ENCODE measurements at places on chromosomes 2 and 18. TPM values are rescaled to one million over a fixed set of nuclear protein-coding genes. Genes with fewer than 3 reads are reported as not detected.
A peak's percentile ranks its signal among the peaks of the same experiment; 100 is the strongest.

DNA sequence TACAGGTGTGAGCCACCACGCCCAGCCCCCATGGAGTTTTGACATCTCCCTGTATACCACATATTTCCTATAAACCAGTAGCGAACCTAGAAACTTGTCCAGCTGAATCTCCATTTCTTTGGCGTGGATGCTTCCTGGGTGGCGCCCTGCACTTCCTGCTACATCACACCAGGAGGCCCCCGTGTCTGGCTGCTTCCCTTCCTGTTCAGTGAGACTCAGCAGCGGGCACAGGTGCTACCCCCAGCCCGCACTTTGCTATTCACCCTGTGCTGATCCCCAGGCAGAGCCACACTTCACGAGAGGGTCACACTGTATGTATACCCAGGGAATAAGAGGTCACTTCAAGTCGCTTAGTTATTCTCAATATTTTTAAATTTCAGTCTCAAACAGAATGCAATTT lies 35.0 kb downstream of the CYP27C1 start:
- H3K36me3 ChIP-seq: no peaks in the 10 kb centered on the region
- peak; percentile 59 for DNase-seq
- peaks cover 14% of the 10 kb centered on the region for H3K27me3 ChIP-seq
- peaks cover 6% of the 10 kb centered on the region for H3K4me1 ChIP-seq
- no peak overlapping the region for H3K4me3 ChIP-seq

DNA sequence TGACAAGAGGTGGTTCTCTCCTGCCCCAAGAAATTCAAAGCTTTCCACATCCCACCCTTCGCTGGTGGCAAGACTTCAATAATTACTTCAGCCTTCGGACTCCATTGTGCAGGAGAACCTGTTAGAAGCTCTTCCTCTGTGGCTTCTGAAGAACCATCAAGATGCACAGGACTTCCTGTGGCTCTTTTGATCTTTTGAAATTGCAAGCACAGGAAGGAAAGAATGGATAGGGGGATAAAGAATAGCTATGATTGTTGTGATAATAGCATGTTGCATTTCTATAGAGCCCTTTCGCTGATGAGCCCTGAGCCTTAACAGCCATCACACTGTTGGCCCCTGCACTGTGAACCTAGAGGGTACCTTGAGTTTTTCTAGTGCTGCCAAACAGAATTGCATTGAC lies 7.4 kb downstream of the EPAS1 start:
- peaks cover 8% of the 10 kb centered on the region for H3K36me3 ChIP-seq
- peaks cover 71% of the 10 kb centered on the region for H3K27me3 ChIP-seq
- H3K4me3 ChIP-seq: peak overlapping the region; percentile 56
- peaks cover 33% of the 10 kb centered on the region for H3K4me1 ChIP-seq

GRCh38 chr2:26330114-26330549 lies 15.8 kb upstream of the SELENOI start:
- peaks cover 18% of the 10 kb centered on the region for H3K4me1 ChIP-seq
- no peaks in the 10 kb centered on the region for H3K36me3 ChIP-seq
- peak; percentile 95 for DNase-seq
- peaks cover 2% of the 10 kb centered on the region for H3K27me3 ChIP-seq
- peak overlapping the region; percentile 36 for H3K27ac ChIP-seq

- no peaks in the 10 kb centered on the region for H3K27me3 ChIP-seq
- H3K27ac ChIP-seq: peak overlapping the region; percentile 66
- H3K36me3 ChIP-seq: peaks cover 5% of the 10 kb centered on the region
- H3K4me3 ChIP-seq: peak overlapping the region; percentile 33
- H3K4me1 ChIP-seq: peaks cover 77% of the 10 kb centered on the region
Observed at GRCh38 chr2:160332318-160332717, 132.2 kb upstream of the ITGB6 start.

DNA sequence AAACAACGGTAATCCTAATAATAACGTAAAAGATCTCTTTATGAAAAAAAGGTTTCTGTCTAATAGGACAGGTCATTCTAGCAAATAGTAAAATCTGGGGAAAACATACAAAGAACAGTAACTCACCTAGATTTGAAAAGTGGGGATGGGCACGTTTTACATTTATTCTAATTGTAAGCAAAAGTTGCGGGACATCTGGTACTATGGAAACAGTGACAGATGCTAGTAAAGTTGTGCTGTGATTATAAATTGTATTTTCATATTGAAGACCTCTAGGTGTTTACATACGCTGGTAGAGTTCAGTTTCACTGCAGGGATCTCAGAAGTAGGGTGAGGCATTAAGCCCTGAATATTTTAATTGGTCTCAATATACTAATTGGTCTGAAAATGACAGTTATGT lies 422.5 kb downstream of the DPP10 start:
- no peaks in the 10 kb centered on the region for H3K27me3 ChIP-seq
- no peaks in the 10 kb centered on the region for H3K36me3 ChIP-seq
- H3K4me3 ChIP-seq: no peak overlapping the region

DNA sequence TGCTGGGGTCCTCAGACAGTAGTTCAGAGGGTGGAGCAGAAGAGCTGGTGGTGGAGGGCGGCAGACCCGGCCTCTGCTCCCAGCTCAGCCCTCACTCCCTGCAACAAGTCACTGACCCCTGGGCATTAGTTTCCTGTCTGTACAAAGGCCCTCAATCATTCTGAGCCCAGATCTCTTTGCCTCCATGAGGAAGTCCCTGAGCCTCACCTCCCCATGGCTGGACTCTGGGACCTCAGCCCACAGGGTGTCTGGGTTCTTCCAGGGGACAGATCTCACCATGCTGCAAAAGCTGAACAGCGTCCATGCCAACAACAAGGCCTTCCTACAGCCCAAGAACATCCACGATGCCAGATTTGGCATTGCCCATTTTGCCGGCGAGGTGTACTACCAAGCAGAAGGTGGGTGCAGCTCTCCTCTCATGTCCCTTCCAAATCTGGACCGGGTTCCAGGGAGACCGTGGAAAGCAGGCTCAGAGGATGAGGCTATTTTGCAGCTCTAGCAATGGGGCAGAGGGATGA lies 49.1 kb downstream of the MYO7B start:
- H3K4me1 ChIP-seq: no peaks in the 10 kb centered on the region
- H3K27ac ChIP-seq: no peak overlapping the region
- H3K4me3 ChIP-seq: no peak overlapping the region
- no peaks in the 10 kb centered on the region for H3K36me3 ChIP-seq

- H3K27ac ChIP-seq: no peak overlapping the region
- H3K36me3 ChIP-seq: no peaks in the 10 kb centered on the region
- no peak overlapping the region for H3K4me3 ChIP-seq
- peaks cover 49% of the 10 kb centered on the region for H3K27me3 ChIP-seq
Observed at GRCh38 chr18:22347606-22348511, 69.9 kb downstream of the CTAGE1 start.

DNA sequence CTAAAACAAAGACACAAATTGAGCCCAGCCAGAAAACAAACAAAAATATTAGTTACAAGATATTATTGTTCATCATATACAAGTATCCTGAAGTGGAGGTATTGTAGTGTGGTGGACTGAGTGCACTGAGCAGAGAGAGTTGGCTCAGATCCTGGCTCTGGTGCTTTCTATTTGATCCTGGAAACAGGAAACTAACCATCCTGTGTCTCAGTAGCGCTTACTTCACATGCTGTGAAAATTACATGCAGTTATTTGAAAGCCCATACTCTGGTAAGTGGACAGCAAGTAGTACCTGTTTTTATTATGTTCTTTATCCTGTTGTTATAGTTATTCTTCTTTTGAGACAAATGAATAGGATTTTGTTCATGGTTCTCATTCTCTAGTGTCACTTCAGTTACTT lies 84.3 kb upstream of the CRIM1 start:
- no peak overlapping the region for H3K4me3 ChIP-seq
- no peak for DNase-seq
- H3K36me3 ChIP-seq: peaks cover 3% of the 10 kb centered on the region

DNA sequence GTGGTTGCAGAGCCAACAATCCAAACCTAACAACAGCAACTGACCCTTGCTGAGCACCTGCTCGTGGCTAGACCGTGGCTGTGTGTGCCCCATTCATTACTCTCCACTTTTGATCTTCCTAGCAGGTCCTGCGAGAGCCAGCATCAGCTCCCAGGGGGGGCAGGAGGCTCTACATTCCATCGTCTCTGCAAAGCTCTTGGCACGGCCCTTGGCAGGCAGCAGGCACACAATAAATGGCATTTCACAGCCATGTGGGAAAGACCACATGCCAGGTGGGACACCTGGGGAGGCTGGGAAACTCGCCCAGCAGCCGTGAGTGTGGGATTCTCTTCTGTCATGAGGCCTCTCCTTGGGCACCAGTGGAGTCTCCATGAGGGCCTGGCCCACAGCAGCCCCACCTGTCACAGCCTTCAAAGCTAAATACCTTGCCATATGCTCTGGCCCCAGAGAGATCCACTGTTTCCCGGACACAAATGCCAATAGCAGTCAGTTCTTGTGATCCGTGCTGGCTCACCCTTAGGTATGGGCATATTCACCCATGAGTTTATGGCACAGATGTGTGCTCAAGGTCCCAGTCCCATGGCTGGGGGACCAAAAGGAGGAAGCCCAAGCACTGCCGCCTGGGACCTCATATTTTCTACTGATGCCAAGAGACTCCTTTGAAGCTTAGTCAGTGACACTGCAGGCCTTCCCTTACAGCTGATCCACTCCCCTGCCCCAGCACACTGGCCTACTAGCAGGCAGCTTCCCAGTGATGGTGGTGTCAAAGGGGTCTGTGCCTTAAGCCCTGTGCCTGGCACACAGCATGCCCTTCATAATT lies 6.8 kb upstream of the TEX51 start:
- H3K27me3 ChIP-seq: peaks cover 5% of the 10 kb centered on the region
- H3K4me3 ChIP-seq: no peak overlapping the region
- H3K4me1 ChIP-seq: no peaks in the 10 kb centered on the region
- H3K36me3 ChIP-seq: no peaks in the 10 kb centered on the region

DNA sequence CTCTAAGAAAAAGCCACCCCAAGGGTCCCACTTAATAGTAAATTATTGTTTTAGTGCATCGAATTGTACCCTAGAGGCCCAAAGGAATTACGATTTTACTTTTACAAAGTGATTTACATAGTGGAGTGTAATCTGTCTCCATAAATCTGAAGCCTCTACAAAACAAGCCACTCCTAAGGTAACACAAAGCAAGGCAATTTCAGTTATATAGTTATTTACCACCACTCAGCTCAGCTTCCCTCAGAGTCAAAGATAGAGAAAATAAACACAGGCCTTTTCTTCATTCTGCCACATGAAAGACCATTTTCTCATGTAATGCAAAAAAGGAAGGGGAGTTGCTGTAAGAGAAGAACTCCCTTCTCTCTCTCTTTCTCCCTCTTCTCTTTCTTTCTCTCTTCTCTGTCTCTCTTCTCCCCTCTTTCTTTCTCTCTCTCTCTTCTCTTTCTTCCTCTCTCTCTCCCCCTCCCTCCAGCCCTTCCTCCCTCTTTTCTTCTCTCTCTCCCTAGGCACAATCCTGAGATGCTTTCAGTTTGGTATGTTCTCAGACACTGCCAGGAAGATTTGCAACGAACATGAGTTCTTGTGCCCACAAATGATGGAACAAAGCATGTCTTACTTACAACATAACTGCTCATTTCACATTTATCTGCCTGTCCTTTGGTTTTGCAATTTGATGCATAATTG lies 264.5 kb downstream of the BCL2 start:
- H3K4me1 ChIP-seq: peaks cover 13% of the 10 kb centered on the region
- no peak overlapping the region for H3K4me3 ChIP-seq
- H3K36me3 ChIP-seq: no peaks in the 10 kb centered on the region
- no peak for DNase-seq

- H3K27ac ChIP-seq: peak overlapping the region; percentile 85
- no peak overlapping the region for H3K4me3 ChIP-seq
- H3K27me3 ChIP-seq: no peaks in the 10 kb centered on the region
Observed at GRCh38 chr2:168456521-168457189, 583 bp downstream of the CERS6 start.

- H3K27me3 ChIP-seq: no peaks in the 10 kb centered on the region
- H3K4me3 ChIP-seq: no peak overlapping the region
- H3K36me3 ChIP-seq: peaks cover 3% of the 10 kb centered on the region
- DNase-seq: no peak
- H3K4me1 ChIP-seq: peaks cover 2% of the 10 kb centered on the region
Observed at GRCh38 chr2:178859730-178860129, 52.5 kb upstream of the TTN start.

GRCh38 chr2:208319391-208319790 lies 53.3 kb downstream of the PIKFYVE start:
- no peak for DNase-seq
- no peaks in the 10 kb centered on the region for H3K27me3 ChIP-seq
- no peak overlapping the region for H3K4me3 ChIP-seq
- H3K4me1 ChIP-seq: peaks cover 11% of the 10 kb centered on the region
- H3K36me3 ChIP-seq: peaks cover 53% of the 10 kb centered on the region

VWC2L gene
- not detected for total RNA-seq

TRABD2A gene
- total RNA-seq: 56.3 TPM

MEIS1 gene
- not detected for total RNA-seq

PMAIP1 gene
- 54.6 TPM for total RNA-seq

PLGLB1 gene
- 0.85 TPM for total RNA-seq

FEV gene
- total RNA-seq: not detected

CDH7 gene
- total RNA-seq: not detected

DYNAP gene
- total RNA-seq: not detected

HOXD10 gene
- total RNA-seq: not detected

LIMS3 gene
- total RNA-seq: not detected

CD8B2 gene
- 0.09 TPM for total RNA-seq

ZNF892 gene
- 4.7 TPM for total RNA-seq

GNAL gene
- total RNA-seq: 0.40 TPM

TUBA4B gene
- not detected for total RNA-seq

FBXO41 gene
- total RNA-seq: 33.8 TPM

Data from activated CD4-positive, alpha-beta T cell treated with anti-CD3 and anti-CD28 coated beads, Interleukin-2, amount 10 ng/mL, durations not matched to agents 24 days and 14 days (primary cell).